Dorsolateral prefrontal cortex (tissue), 122 donors: ENCODE measurements at places on chromosomes 7 and 10. TPM values are rescaled to one million over a fixed set of nuclear protein-coding genes. Genes with fewer than 3 reads are reported as not detected.

Gene LCOR
- total RNA-seq, result 42.0 TPM

- DNase-seq, result no peak
Observed at GRCh38 chr10:12844811-12845483, 156.6 kb downstream of the CCDC3 start.

Gene GLI3
- total RNA-seq, result 15.0 TPM

DNA sequence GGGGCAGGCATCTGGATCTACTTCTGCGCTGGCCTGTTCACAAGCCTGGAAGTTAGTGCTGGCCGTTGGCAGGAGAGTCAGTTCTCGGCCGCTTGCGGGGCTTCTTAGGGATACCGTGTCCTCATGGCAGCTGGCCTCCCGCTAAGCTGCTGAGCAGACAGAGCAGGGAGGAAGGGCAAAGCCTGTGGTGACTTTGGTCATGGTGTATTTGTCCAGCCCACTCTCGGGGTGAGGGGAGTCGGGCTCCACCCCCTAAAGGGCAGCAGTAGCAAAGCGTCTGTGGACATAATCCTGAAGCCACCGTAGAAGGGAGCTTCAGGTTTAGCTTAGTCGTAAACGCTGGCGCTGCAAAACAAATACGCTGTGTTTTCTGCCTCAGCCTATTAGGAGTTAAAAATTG is 12.2 kb downstream of the UBE3C start:
- peak; percentile 24 for DNase-seq

Gene PNLIPRP1
- total RNA-seq, result not detected

- no peak for DNase-seq
Observed at GRCh38 chr7:51587604-51588003, 271.0 kb upstream of the COBL start.

- no peak for DNase-seq
Observed at GRCh38 chr7:51214098-51214497, 102.5 kb downstream of the COBL start.

Gene ACTR3C
- total RNA-seq, result 9.7 TPM

Gene FXYD4
- 2.8 TPM for total RNA-seq

DNA sequence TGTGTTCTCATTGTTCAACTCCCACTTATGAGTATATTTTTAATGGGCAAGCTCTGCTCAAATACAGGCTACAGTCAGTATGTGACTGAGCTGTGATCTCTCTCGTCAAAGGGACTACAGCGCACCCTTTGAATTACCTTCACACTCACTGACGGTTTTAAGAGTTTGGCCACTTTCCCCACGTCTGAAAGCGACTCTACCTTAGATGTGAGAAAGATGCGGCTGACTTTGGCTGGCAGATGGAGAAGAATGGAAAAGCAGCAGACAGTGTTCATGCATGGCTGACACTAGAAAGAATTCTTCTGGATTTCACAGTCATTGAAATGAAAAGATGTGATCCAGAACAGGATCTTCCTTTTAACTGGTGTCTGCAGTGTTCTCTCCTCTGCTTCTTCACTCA is 2.0 kb upstream of the ATRNL1 start:
- no peak for DNase-seq
